Panc1 (cell line): ENCODE measurements at places on chromosomes 16 and 17. TPM values are rescaled to one million over a fixed set of nuclear protein-coding genes. Genes with fewer than 3 reads are reported as not detected.

SOCS1 gene
- 4.8 TPM for total RNA-seq

CCL18 gene
- total RNA-seq: not detected

ABCA3 gene
- 58.4 TPM for total RNA-seq

SMTNL2 gene
- not detected for total RNA-seq

ZNF287 gene
- 12.3 TPM for total RNA-seq

HOXB9 gene
- 65.9 TPM for total RNA-seq

AOC2 gene
- 0.85 TPM for total RNA-seq

SHMT1 gene
- total RNA-seq: 21.7 TPM

POLR2A gene
- 181 TPM for total RNA-seq

C16orf89 gene
- not detected for total RNA-seq

CIBAR2 gene
- total RNA-seq: not detected
